ENCODE measurements at places on chromosomes 13 and 19. TPM values are rescaled to one million over a fixed set of nuclear protein-coding genes. Genes with fewer than 3 reads are reported as not detected.

ANGPTL8 gene
- total RNA-seq: 25.5 TPM

MCEMP1 gene
- total RNA-seq: not detected

DHRS12 gene
- 9.8 TPM for total RNA-seq

HSPB6 gene
- total RNA-seq: 14.2 TPM

BEST2 gene
- total RNA-seq: not detected

WDR88 gene
- total RNA-seq: not detected

NCR1 gene
- not detected for total RNA-seq

HNRNPM gene
- total RNA-seq: 69.3 TPM

ZNF223 gene
- total RNA-seq: 12.9 TPM

DNAJC15 gene
- total RNA-seq: 3.5 TPM

PTGIR gene
- total RNA-seq: 5.2 TPM

CLEC4G gene
- total RNA-seq: not detected

RASIP1 gene
- 4.2 TPM for total RNA-seq

PLA2G4C gene
- 2.4 TPM for total RNA-seq

STOML3 gene
- total RNA-seq: not detected

TNNI3 gene
- 1.4 TPM for total RNA-seq

LRRC8E gene
- 4.5 TPM for total RNA-seq

ETV2 gene
- total RNA-seq: 1.0 TPM

CAMSAP3 gene
- 15.1 TPM for total RNA-seq

CPB2 gene
- total RNA-seq: 54.6 TPM

SLC6A16 gene
- 0.27 TPM for total RNA-seq
